ENCODE measurements at places on chromosomes 1 and 21.

GRCh38 chr1:115031595-115031994 is 2.0 kb downstream of the TSHB start:
- DNase-seq, result no peak

DNA sequence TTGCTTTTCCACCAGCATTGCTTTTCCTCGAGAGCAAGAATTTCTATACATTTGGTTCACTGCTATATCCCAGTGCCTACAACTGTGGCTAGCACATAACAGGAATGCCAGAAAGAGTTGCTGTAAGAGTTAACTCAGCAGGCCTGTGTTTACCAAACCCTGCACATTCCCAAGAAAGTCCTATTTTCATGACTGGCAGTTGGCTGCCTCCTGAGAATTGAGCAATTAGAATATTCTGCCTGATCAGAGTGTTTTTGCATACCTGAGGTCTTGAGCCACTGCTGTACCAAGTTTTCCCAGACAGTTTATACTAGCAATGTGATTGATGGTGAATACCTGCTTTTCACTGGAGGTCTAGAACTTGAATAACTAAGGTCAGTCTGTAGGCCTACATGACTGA is 2.7 kb upstream of the GNPAT start:
- DNase-seq, result no peak

GRCh38 chr1:27144920-27145661 is 9.8 kb downstream of the SLC9A1 start:
- peak; percentile 33 for DNase-seq

- no peak for DNase-seq
Observed at GRCh38 chr1:113993072-113993471, 13.8 kb downstream of the OLFML3 start.

DNA sequence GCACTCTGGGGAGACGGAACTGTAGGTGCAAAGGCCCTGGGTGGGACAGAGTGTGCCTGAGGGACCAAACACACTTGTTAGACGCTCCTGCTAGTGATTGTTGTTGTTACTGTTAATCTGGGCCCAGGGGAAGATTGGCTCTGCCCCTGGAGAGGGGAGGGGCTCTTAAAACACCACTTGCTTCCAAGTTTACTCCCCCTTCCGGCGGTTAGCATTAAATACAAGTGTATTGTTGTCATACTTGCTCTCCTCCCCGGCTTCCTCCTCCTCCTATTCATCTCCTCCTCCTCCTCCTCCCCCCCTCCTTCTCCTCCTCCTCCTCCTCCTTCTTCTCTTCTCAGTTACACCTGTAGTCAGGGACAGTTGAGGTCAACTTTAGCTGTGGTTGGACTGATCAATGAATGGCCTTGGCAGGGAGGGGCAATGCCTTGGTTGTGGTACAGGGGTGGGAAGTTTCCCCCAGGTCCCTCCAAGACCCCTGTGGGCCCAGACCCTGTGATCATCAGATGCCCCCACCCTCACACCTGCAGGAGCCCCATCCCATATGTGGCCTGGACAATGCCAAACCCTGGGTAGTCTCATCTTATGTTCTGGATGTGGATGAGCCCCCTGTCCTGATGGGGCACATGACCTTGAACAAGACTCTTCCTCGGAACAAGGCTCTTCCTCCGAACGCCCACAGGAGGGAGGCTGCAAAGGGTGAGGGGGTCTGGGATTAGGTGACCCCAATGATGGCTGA is 217.3 kb downstream of the PTPRU start:
- peak; percentile 21 for DNase-seq

GRCh38 chr21:29124645-29125044 is 5.8 kb upstream of the MAP3K7CL start:
- DNase-seq, result no peak

GRCh38 chr1:21641967-21642739 is 27.0 kb downstream of the RAP1GAP start:
- no peak for DNase-seq

- no peak for DNase-seq
Observed at GRCh38 chr1:170864238-170864637, 71.1 kb upstream of the MROH9 start.

DNA sequence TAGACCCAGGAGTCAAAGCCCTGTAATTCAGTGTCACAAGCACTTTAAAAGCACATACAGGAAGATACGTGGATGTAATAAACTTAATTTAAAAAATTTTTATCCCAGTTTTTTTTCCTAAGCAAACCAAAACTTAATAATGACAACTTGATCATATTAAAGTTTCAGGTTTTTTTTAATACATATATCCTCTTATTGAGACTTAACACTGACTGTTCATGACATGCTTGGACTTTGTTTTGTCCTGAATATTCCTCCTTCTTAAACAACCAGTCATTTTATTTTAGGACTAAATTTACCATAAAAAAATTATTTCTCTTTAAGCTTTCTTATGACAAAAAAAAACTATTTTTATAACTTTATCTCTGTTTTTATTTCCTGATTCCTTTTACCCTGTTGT is 64.1 kb downstream of the WDR4 start:
- no peak for DNase-seq

GRCh38 chr21:38244407-38244787 is 12.4 kb upstream of the KCNJ15 start:
- DNase-seq, result no peak

DNA sequence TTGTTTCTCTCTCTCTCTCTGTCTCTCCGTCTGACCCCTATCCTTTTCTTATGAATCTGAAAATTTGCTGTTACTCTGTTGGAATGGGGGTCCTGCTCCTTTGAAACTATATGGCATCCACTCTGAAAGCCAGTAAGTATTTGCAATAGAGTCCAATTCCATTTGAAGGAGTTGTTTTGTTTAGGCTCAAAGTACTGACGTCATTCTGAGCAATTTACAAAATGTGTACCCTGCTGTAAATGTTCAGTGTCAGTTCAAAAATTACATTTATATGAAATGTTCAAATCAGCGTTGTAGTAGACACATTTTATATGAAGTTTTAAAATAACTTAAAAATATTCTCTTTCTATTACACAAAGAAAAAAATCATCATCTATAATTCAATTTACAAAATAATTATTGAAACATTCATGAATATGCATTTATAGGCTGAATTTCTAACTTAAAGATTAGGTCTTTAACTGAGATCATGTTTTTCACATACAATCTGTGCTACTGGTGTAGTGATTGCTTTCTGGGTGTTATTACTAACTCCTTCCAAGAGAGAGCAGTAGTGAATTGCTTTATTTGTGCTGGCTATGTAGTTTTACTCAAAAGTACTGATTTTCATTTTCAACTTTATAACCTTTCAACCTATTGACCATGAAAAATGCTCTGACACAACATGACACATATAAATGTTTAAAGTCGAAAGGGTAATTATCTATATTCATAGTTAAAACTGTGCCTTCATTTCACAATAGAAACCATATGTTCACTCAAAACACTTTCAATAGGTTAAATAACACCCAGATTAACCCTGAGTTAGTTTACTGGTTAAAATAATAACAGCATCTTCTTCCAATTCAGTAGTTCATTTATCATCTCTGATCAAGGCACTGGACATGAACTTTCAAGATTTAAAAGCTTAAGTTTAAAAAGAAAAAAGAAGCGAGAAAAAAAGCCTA is 253.1 kb upstream of the ADGRL4 start:
- no peak for DNase-seq

- DNase-seq, result no peak
Observed at GRCh38 chr1:31159869-31160611, 79.6 kb downstream of the NKAIN1 start.

GRCh38 chr1:54475946-54476516 is 69.8 kb upstream of the SSBP3 start:
- no peak for DNase-seq

DNA sequence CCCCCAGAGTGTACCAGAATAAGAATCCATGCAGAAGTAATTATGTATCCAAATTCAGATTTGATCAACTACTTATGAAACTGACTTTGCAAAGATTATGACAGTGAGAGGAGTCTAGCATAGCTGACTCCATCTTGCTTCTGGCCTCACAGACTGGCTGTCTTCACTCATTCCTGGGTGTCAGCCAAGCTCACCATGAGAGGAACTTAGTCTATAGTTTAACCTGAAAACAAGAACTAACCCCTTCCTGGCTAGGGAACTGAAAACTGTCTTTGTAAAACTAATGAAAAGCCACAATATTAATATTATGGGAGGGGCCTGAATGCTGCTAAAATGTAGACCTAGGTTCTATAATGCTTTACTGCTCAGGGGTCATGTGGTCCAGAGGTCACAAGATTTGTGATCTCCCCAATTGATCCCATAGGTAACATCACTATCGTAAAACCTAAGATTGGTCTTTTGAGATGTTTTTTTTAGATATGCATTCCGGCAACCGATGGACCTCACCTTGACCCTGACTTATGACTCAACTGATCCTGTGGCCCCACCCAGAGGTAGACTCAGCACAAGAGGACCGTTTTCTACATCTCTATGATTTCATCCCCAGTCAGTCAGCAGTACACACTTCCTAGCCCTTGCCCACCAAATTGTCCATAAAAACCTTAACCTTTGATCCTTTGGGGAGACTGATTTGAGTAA is 55.2 kb downstream of the ATP1B1 start:
- no peak for DNase-seq

GRCh38 chr21:27477296-27477695 is 510.4 kb upstream of the ADAMTS5 start:
- no peak for DNase-seq

DNA sequence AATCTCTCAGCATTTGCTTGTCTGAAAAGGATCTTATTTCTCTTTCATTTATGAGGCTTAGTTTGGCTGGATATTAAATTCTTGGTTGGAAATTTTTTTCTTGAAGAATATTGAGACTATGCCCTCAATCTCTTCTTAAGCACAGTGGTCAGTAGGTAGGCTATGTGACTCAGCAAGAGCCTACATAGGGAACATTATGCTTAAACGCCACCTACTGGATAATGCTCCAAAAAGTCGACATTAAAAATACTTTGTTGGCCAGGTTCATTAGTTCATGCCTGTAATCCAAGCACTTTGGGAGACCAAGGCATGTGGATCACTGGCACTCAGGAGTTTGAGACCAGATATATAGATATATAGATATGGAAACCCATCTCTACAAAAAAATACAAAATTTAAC is 678.0 kb upstream of the USP24 start:
- no peak for DNase-seq

DNA sequence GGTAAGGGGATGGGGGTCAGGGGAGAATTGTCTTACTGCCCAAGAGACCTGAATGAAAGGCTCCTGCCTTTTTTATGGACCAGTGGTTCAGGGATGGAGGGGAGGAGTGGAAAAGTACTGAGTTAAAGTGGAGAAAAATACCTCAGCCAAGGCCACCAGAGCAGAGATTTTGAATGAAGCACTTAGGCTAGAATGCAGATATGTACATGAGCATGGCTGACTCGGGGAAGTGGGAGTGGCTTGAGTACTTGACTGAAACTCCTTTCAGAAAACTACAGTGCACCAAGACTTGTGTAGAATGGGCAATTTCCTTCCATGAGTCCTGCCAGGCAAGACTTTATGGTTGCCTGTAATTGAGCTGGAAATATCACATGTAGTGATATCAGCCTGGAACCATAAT is 429.6 kb upstream of the LRRC7 start:
- DNase-seq, result no peak

DNA sequence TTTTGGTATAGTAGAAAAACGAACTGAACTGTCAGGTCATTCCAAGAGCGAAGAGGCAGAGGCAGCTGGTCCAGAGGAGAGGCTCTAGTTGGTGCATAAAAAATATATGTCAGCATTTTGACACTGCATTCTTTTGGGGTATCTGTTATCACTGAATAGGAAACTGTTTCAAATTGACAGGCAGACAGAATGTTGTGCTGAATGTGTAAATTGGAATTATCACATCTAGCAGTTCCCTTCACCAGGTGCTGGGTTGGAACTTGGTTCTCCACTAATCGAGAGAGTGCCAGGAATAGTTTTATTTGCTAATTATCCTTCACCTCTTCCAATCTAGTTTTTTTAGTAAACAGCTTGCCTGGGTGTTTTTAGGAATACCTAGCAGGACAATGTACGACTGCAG is 52.2 kb downstream of the ADGRL2 start:
- DNase-seq, result no peak

- DNase-seq, result no peak
Observed at GRCh38 chr1:168514455-168514854, 29.3 kb downstream of the XCL2 start.

DNA sequence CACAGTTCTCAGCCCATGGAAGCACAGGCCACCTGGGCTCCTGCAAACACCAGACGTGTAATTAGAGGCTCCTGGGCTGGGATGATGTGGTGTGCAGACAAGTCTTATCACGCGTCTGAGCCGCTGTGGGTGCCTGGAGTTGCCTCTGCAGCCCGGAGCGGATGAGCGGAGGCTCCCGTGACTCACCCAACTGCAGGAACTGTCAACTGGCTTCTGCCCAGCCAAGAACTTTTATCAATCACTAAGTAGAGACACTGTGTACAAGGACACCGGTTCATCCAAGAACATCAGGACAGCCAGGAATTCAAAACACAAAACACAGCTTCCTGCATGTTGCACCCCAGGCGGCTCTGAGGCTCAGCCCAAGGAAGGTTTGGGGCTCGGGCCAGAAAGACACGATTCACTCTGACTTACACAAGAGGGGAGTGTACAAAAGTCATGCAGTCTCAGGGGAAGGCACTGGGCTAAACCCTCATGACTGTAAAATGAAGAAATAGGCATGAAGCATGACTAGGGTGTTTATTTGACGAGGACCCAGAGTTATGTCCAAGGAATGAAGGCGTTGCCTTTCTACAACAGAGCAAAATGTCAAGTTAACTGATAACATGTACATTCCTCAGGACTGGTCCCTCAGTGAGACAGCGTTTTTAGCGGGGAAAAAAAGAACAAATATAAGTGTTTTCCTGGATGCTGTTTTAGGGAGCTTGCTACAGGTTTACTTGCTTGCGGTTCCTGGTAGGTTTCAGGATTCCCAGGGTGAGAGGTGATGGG is 21.1 kb downstream of the ERRFI1 start:
- no peak for DNase-seq

DNA sequence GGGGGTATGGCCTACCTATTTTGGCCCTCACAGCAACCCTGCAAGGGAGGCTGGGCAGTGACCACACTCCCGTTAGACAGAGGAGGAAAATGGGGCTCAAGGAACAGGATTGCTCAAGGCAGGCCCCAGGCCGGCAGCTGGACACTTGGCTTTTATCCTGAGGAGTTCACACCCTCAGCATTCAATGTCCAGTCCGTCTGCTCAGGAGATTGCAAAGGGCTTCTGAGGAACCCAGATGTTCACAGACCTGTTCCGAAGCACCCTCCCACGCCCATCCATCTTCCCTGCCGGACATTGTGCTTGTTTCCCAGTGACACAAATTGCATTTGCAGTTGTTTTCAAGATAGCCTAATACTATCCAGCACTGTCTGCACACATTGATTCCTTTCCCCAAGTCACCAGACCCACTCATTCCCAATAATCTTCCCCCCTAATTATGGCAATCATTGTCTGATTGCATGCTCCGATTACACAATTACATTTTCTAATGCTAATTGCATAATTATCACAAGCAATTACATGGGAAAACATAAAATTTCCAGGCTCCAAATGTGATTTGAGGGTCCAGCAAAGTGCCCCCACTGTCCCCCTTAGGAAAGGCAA is 4.3 kb upstream of the UBL4B start:
- DNase-seq, result no peak

- DNase-seq, result no peak
Observed at GRCh38 chr1:116931016-116931918, 21.6 kb downstream of the PTGFRN start.
